Mesendoderm (in vitro differentiated cells): ENCODE measurements at places on chromosomes 2 and 18.

DNA sequence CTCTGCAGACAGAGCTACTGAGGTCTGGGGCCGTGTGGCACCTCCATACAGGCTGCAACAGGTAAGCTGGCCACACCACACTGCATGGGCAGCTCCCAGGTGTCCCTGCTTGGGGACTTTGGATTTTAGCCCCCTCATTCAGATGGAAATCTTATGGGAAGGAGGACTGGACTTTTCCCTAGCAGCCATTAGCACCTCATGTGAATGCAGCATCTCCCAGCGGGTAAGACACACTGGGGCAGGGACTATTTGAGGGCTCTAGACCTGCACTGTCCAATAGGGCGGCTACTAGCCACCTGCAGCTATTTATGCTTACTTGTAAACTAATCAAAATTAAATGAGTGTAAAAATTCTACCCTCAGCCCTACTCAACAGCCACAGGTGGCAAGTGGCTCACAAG, 34.2 kb upstream of the GLI2 start:
- DNase-seq: no peak

GRCh38 chr2:85534099-85534498, 4.9 kb upstream of the MAT2A start:
- DNase-seq: no peak

GRCh38 chr18:13036622-13037320, 45.6 kb downstream of the CEP192 start:
- DNase-seq: no peak

DNA sequence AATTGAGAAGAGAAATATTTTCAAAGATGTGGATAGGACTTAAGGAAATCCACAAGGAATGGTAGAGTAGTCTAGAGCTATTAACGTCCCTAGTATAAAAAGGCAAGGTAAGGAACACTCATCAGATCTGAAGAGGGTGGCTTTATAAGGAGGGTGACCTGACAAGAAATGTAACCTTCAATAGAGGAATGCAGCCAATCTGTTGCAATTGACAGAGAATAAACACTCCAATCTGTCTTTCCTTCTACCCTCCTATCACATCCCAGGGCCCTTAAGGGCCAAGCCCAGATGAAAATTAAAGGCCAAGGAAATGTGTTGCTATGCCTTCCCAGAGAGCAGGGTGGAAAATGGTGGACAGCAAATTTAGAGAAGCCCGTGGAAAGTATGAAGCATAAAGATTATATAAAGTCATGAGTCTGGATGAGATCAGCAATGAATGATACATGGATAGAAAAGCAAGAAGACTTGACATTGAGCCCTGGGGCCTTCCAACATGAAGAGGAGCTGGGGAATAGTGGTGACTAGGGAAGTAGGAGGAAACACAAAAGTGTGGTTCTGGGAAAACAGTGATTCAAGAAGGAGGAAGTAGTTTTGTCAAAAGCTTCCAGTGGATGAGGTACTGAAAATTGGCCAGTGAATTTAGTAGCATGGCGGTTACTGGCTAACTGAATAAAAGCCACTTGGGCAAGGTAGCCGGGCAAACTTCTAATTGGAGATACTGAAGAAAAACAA, 270.6 kb upstream of the TANK start:
- DNase-seq: no peak

GRCh38 chr18:35153609-35154272, 87.1 kb upstream of the ZNF397 start:
- DNase-seq: no peak

GRCh38 chr2:102065675-102066252, 74.0 kb downstream of the IL1R2 start:
- DNase-seq: peak; percentile 12

DNA sequence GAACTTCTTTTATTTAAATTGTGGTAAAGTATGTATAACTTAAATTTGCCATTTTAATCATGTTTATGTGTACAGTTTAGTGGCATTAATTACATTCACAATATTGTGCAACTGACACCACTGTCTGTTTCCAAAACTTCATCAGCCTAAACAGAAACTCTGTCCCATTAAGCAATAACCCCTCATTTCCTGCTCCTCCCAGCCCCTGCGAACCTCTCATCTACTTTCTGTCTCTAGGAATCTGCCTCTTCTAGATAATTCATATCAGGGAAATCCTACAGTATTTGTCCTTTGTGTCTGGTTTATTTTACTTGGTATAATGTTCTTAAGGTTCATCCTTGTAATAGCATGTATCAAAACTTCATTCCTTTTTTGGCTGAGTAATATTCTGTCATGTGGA, 75.1 kb downstream of the BOLA3 start:
- no peak for DNase-seq

- DNase-seq: no peak
Observed at GRCh38 chr2:218883491-218884490, 3.1 kb downstream of the WNT10A start.

DNA sequence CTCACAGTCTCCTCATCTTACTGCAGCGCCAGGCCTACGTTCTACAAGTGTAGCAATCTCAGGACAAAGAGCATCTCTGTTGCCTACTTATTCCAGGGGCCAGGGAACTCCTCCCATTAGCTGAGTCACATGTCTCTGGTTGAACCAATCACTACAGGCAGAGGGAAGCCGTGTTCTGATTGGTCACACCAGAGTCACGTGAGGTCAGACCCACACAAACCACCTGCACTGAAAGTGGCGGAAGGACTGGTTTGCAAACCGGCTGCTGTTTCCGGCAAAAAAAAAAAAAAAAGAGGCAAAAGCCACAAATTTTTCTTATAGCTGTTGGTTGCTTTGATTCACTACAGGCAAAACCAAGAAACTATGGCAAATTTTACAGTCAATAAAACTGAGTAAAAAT, 21.9 kb upstream of the USP14 start:
- DNase-seq: no peak

DNA sequence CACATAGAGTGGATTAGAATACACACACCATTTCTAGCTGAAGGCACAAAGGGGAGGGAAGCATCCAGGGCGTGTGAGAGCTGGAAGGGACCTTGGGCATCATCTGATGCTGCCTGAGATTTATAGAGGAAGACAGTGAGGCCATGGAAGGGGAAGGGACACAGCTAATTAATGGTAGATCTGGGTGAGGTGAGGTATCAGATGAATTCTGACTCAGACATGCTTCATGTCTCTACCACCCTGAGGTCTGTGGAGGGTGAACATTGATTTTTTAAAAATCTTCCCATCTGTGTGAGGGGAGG, 42.2 kb upstream of the OTOF start:
- DNase-seq: no peak

GRCh38 chr18:5152343-5153020, 44.6 kb downstream of the AKAIN1 start:
- DNase-seq: peak; percentile 13

GRCh38 chr2:191049728-191050639, 36.0 kb upstream of the STAT1 start:
- peak; percentile 88 for DNase-seq

DNA sequence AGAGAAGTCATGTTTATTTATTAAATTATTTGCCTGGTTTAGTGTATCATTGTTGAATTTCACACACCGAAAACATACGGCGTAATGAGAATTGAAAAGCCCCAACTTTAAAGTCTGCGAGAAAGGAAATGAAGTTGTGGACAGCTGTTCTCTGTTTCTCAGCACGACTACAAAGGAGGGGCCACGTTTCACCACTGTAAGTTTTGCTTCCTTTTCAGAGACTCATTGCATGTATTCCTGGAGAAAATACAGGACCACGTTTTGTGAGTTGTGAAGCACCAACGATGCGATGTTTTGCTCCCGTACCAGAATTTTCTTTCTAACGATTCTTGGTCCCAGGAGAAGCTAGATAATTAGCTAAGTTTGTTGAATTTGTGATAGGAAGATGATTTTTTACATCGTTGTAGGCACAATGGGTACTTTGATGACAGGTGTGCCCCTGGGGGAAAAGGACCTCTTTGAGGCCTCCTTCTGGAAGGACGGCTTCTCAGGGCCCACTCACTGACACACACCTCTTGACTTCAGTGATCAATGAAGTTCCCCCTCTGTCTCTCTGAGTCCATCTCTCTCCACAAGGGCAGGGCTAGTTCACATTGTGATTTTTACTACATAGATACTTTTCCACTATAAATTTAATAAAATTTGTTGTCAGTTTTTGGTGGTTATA, 23.7 kb upstream of the ACKR3 start:
- DNase-seq: no peak

DNA sequence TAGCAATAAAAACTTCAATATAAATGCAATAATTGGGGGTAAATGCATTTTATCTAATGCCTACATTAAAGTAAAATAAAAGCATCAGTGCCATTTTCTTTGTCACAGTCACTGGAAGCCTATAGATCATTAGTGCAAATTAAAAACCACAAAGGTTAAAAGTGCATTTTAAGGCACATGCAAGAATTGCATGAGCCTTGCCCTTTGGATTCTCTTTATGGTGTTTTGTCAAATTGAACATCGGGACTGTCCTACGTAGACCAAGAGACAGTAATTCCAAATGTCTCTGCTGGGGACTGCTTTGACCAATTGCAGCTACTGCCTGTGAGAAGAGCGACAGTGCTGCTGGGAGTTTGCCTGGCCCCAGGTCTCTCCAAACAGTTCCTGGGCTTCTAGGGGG, 130.3 kb upstream of the SATB2 start:
- DNase-seq: no peak

DNA sequence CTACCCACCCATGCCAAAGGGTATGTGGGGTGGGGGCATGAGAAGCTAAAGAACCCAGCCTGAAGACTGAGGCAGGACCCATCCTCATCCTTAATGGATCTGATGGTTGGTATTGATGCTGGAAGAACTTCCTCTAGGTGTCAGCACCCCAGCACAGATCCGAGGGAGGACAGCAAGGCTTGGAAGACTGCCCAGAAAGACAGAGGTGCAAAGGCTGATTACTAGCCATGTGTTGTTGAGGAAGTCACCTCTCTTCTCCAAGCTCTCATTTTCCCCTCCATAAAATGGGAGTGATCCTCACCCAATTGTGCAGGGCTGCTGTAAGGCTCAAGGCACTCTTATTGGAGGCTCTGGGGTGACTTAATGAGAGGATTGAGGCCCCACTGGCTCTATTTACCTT, 256.5 kb downstream of the CELF4 start:
- DNase-seq: no peak
